Kasumi-1 (cell line): ENCODE measurements at places on chromosomes 2 and 18.
A peak's percentile ranks its signal among the peaks of the same experiment; 100 is the strongest.

- no peak for DNase-seq
These were observed 77.7 kb downstream of the GDF7 start for GRCh38 chr2:20744366-20745335.

- no peak for DNase-seq
These were observed 13.3 kb downstream of the LIMS1 start for GRCh38 chr2:108547606-108548005.

- no peak for DNase-seq
These were observed 247.2 kb upstream of the RAB12 start for GRCh38 chr18:8361941-8362471.

DNA sequence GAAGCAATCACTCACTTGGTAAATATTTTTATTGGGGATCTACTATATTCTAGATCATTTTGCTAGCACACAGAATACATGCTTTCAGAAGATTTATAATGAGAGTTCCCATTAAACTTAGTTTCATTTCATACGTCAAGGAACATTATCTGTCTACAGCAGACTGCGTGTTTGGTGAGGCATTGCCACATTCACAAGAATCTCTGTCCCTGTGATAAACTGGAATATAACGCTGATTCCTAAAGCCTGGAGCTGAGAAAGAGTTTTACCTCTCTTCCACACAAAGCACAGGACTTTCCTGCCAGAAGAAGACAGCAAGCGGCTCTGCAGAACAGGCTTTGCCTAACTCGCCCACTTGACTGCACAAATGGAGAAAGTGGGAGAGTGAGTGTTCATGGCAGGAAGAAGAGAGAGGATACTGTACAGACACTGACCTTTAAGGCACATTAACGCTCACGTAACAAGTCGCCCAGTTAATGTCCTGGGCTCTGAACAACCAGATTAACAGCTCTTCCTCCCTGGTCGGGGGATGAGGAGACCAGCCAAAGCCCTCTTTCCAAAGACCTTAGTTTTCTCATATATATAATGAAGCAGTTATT, 356.2 kb downstream of the GPD2 start:
- DNase-seq = no peak

DNA sequence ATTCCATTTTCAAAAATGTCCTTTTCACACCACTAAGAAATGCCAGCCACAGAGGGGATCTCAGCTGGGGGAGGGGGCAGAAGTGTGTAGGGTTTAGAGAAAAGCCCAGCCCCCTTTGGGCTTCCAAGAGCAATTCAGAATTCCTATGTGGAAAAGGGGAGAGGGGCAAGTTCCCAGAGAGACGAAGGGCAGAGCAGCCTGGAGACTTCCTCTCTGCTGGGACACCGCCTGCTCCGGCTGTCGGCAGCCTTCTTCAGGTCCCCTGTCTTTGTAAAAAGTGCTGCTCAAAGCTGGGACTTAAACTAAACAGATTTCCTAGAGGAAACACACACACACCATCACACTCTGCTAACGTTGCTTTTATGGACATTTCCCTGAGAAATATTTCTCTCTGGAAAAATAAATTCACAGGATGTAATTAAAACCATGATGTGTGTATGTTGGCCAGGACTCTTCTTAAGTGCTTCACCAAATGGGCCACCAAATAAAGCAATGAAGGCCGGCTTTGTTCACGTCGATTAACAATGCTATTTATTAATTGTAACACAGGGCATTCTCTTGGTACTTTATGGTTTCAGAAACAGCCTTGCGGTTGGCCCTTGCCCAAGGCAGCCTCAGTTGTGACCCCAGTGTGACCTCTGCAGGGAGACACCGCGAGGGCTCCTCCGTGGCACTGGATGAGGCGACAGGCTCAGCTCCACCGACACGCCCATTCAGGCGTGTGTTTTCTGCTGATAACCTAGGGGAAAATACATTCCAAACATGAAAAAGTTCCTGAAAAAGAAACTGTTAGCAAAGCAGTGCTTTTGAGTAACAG, 5.6 kb upstream of the ASB1 start:
- no peak for DNase-seq

DNA sequence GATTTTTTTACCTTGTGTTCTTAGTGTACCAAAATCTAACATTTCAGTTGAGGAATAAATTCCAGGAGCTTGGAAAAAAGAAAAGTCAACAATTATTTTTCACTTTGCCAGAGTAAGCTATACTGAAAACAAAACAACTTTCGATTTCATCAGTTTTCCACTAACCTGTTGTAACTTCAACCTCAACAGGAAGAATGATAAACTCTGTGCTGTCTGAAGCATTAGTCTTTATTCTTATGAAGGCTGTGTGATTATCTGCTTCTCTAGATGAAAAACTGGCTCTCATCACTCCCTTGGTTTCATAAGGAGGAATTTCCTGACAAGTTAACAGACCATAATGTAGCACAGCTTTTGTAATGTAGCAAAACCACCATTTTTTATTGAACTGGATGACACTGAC, 121.2 kb downstream of the ZAP70 start:
- no peak for DNase-seq

GRCh38 chr2:161159456-161160225, 587 bp upstream of the TANK start:
- DNase-seq = no peak

GRCh38 chr18:7586379-7586778, 19.3 kb downstream of the PTPRM start:
- DNase-seq = no peak

- DNase-seq = no peak
These were observed 5.1 kb upstream of the MIB1 start for GRCh38 chr18:21735452-21736015.

- no peak for DNase-seq
These were observed 694 bp downstream of the THSD7B start for GRCh38 chr2:136766073-136766404.

DNA sequence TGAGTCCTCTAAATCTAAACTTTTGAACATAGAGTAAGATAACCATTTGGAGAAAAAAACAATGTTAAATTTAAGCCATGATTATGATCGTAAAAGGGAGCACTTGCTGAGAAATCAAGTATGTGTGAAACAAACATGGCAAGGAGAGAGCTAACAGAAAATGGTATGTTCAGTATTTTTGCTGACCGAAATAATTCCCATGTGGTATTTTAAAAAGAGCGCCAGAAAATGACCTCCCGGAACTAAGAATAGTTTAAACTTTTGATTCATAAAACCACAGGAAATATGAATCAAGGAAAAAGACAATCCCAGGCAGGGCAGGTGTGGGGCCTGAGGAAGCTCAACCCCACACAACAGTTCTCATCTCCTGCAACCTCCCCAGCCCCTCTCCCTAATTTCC, 74.2 kb downstream of the DOCK10 start:
- DNase-seq = no peak

DNA sequence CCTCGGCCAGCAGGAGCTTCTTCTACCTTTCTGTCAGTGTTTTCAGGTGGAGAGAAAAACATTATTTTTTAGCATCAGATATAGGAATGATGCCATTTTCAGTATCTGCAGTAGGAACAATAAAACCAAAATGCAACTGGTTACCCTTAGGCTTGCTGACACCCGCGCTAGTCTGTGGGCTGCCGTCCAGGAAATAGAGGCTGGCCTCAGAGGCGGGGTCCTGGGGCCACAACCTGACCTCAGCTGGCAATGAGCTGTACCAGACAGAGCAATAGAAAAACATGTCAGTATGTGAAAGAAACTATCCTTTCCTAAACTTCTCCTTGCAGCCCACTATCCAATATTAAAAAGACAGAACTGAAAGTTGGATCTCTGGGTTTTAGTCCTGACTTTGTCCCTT, 4.6 kb upstream of the ST6GAL2 start:
- DNase-seq = peak; percentile 47

- DNase-seq = no peak
These were observed 99.9 kb downstream of the RBBP8 start for GRCh38 chr18:23033056-23033455.

DNA sequence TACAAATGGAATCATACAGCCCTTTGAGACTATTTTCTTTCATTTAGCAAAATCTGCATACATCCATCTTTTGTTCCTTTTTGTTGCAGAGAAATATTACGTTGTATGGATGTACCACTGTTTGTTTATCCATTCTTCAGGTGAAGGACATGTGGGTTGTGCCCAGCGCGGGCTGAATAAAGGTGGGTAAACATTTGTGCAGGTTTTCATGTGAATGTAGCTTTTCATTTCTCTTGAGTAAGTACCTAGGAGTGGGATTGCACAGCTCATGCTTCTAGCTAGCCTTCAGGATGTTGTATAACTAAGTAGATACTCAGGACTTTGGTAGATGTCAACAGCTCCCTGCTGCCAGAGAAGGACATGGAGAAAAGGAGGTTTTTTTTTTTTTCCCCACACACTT, 50.6 kb upstream of the SPRED2 start:
- DNase-seq = no peak

DNA sequence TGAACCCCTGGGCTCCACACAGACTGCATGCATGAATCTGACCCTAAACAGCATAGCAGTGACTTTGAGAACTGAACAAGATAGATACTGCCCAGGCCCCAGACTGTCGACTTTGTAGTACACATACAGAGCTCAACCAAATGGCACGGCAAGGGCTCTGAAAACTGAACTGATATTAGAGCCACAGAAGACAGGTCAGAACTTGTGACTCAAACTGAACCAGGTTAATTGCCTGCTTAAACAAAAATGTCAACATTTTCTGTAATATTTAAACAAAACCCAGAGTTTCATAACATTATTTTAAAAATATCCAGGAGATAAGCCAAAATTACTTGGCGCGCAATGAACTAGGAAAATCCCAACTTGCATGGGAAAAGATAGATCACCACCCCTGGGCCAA, 260.3 kb downstream of the TPGS2 start:
- DNase-seq = no peak

DNA sequence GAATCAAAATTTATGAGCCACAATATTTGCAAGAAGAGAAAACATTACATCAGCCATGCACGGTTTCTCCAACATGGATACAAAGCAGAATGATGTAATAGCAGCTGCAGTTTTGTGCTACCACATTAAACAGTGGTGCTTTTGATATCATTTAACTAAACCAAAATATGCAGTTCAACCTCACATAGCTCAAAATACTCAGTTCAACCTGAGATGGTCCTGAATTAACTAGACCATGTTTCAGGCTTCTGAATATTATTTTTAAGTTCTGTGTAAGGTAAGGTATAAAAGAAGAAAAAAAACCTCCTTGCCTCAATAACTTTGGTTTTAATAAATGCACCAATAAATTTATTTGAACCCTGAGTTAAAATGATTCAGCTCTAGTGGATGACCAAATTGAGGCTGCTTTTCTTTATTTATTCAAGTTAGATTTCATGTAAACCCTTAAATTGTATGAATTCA, 18.8 kb upstream of the TSPYL6 start:
- no peak for DNase-seq

- DNase-seq = peak; percentile 44
These were observed 101.5 kb upstream of the SETBP1 start for GRCh38 chr18:44579028-44579702.
